Psoas muscle (tissue), 8 donors: ENCODE measurements at places on chromosomes 4 and X. TPM values are rescaled to one million over a fixed set of nuclear protein-coding genes. Genes with fewer than 3 reads are reported as not detected.
A peak's percentile ranks its signal among the peaks of the same experiment; 100 is the strongest.

GRCh38 chr4:3688018-3688998 lies 77.9 kb upstream of the ADRA2C start:
- DNase-seq = no peak

DNA sequence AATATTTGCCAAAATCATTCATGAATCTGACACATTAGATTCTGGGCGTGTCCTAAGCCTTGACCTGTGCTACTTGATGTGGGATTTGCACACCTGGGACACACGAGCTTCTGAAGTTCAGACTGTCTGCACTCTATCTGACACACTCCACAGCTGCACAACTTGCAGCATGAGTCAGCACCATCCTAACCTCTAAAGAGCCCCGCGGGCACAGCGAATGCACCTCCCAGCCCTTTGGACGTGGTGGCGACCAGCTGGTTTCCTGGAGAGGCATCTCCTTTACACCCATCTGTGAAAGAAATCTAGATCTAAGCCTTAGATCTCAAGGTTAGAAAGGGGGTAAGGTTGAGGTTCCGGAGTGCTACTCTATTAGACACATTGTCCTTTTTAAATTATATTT lies 69.2 kb downstream of the SORBS2 start:
- DNase-seq = no peak

DNA sequence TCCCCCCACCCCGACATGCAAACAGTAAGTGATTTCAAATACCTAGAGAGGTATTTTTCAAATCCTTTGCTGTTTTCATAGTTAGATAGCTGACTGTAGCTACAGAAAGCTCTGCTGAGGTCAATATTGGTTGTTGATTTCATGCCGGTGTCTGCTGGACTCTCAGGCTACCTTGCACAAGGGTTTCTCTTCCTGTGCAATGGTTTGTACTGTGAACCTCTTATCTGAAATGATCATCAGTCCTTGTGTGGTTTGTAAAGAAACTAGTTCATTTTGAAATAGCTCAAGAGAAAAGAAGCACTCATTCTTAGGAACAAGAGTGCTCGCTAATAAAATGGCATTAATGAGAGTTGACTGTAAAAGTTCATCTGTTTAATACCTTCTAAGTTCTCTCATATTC lies 2.1 kb downstream of the MTM1 start:
- DNase-seq = no peak

GRCh38 chrX:138756234-138756633 lies 44.7 kb upstream of the FGF13 start:
- peak; percentile 64 for DNase-seq

GRCh38 chr4:180923486-180923885 lies 1319.7 kb upstream of the TENM3 start:
- DNase-seq = no peak

DNA sequence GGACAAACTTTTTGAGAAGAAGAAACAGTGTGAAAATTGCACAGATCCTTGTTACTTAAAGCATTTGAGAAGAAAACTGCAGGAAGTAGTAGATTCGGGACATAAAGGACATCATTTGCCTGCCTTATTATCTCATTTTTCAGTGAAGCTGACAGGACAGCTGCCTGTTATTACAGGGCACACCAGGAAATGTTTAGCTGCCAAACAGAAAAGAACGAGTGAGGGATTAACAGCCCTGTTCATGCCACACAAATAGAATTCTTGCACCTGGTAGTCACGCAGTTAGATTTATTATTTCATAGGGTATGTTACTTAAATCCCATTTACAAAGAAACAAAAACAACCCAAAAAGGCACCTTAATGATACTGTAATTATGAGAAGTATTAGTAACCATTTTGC lies 100.6 kb downstream of the CHIC2 start:
- DNase-seq = no peak

MSX1 gene
- total RNA-seq = 3.7 TPM

AKAP4 gene
- total RNA-seq = not detected

- DNase-seq = no peak
Observed at GRCh38 chr4:54959131-54959530, 166.3 kb downstream of the KDR start.

- no peak for DNase-seq
Observed at GRCh38 chrX:132483951-132484350, 4.9 kb downstream of the MBNL3 start.

HTRA3 gene
- total RNA-seq = 24.3 TPM

MAGEE2 gene
- total RNA-seq = not detected

- no peak for DNase-seq
Observed at GRCh38 chr4:37641886-37642849, 44.0 kb downstream of the RELL1 start.

PDLIM3 gene
- total RNA-seq = 2,718 TPM

RNF212 gene
- 0.91 TPM for total RNA-seq

MAGEC3 gene
- total RNA-seq = not detected

- DNase-seq = no peak
Observed at GRCh38 chr4:91909963-91910362, 393.8 kb upstream of the GRID2 start.

TCP11X2 gene
- total RNA-seq = not detected

DNA sequence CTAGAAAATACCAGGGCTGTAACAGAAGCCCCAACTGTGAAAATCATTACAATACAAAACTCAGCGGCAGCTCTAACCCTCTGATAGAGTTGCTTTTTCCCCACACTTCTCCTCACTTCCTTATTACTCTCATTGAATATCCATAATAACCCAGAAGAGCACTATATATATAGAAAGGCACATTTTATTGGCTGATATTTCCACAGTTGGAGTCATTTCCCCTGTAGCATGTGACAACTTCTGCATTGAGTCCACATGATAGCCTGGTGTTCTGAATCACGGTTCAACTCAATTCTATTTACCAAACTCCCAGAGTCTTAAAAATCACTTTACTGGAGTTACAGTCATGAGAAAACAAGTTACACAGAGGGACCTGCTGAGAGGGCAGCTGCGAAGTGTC lies 46.6 kb upstream of the NWD2 start:
- DNase-seq = no peak

CT47B1 gene
- not detected for total RNA-seq

USP17L15 gene
- total RNA-seq = not detected

DNA sequence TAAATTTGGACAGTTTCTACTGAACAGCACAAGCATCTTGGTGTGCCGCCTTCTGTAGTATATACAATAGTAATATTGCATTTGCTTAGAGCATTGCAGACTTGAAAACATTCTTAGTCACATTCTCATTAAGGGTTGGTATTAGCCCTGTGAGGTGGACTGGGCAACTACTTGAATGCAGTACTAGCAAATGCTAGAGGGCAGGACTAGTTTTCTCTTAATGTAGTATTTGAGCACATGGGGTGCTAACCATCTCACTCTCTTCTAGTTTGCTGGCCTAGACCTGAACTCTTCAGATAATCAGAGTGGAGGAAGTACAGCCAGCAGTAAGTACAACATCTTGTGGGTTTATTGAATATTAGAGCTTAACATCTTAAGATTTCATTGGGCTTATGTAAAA lies 3.2 kb downstream of the DDX3X start:
- no peak for DNase-seq

DCLK2 gene
- 1.7 TPM for total RNA-seq

DNA sequence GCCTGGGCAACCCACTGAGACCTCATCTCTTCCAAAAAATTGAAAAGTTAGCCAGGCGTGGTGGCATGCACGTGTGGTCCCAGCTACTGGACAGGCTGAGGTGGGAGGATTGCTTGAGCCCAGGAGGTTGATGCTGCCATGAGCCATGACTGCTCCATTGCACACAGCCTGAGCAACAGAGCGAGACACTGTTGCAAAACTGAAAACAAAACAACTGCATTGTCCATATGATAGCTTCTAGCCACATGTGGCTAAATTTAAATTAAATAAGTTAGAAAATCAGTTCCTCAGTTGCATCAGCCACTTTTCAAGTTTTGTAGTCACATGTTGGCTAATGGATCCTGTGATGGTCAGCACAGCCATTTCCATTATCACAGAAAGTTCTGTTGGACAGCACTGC lies 67.9 kb downstream of the GAB1 start:
- DNase-seq = no peak

- DNase-seq = no peak
Observed at GRCh38 chr4:173318648-173319211, 15.4 kb downstream of the HMGB2 start.

GRCh38 chrX:46649421-46650260 lies 76.1 kb downstream of the CHST7 start:
- DNase-seq = peak; percentile 31

GRCh38 chrX:69896046-69896445 lies 153.7 kb downstream of the AWAT2 start:
- DNase-seq = no peak

EGF gene
- total RNA-seq = 57.5 TPM

SPOCK3 gene
- not detected for total RNA-seq

GRCh38 chr4:92952426-92952825 lies 648.7 kb downstream of the GRID2 start:
- DNase-seq = no peak
